ENCODE measurements at places on chromosomes 5 and 9.

- DNase-seq: no peak
These were observed 297.7 kb downstream of the ATPSCKMT start for GRCh38 chr5:9951865-9952516.

DNA sequence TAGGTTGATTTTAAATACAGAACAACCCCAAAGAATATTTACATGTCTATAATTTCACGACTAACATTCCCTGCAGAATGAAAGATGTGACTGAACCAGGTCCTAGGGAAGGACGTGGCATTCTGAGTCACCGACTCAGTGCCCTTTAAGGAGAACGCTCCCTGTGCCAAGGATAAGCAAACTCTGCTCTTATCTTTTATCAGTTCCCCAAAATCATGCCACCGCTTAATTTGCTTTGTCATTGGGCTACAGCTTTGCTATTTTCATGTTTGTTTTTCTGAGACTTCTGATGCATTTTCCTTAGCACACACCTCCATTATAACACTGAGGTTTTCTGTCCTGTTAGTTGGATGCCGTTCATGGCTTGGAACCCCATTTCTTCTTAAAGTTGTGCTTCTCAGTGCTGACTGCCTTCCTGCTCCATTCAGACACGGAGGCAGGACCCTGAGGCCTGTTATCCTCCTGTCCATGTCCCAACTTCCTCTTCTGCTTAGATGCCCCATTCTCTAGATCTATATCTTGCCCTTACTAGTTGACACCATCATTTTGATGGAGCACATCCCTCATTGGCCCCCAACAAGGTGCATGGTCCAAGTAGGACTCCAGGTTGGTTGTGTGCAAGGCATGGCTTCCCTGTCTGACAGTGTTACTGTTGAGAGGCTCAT is 11.2 kb upstream of the SEMA4D start:
- no peak for DNase-seq

DNA sequence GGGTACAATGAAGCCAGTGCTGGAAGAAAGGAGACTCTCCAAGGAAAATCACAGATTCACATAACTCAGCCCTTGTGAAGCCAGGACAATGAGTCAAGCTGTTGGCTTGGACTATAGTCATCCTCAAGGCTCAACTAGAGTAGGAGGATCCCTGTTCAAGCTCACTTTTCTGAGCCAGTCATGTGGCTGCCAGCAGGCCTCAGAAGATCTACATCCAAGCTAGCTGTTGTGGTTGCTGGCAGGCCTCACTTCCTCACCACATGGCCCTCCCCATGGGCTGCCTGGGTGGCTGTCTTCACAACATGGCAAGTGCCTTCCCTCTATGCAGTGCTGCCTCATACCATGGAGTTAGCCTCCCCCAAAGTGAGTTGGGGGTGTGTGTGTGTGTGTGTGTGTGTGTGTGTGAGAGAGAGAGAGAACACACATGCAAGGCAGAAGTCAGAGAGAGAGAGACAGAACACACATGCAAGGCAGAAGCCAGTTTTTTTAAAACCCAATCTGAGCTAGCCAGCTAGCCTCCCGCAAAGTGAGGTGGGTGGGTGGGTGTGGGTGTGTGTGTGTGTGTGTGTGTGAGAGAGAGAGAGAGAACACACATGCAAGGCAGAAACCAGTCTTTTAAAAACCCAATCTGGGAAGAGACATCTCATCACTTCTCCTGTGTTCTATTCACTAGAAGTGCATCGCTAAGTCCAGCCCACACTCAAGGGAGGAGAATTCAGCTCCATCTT is 17.1 kb downstream of the SCAI start:
- peak; percentile 75 for DNase-seq

DNA sequence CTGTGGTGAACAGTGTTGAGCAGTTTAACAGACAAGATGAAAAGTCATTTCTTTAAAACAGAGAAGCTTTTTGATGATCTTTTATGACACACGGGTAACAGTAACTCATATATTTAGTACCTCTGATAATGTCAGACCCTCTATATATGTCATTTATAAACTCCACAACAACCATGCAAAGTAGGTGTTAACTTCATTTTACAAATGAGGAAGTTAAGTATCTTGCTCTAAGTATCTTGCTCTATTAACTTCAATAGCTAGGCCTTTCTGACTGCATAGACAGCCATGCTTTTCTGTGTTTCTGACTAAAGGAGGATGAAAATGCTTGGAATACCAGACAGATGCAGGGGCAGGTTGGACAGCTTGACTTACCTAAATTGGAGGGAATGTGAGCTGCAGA is 1.8 kb downstream of the NUDT2 start:
- DNase-seq: no peak

- DNase-seq: no peak
These were observed at the start of gene RGS7BP for GRCh38 chr5:64505769-64506566. RGS7BP (plus strand) TSS chr5:64506015; CDS start chr5:64506625, 610 bp downstream.

All from activated effector memory CD4-positive, alpha-beta T cell treated with Interleukin-2 at 50 U/mL for 16 hours (primary cell).